ENCODE measurements at places on chromosomes 11 and 22. TPM values are rescaled to one million over a fixed set of nuclear protein-coding genes. Genes with fewer than 3 reads are reported as not detected.

DDIAS gene
- total RNA-seq = 1.3 TPM

GTSE1 gene
- total RNA-seq = 4.8 TPM

APOA1 gene
- 2,058 TPM for total RNA-seq

PIWIL4 gene
- 0.82 TPM for total RNA-seq

NTM gene
- not detected for total RNA-seq

MB gene
- 9.9 TPM for total RNA-seq

TLCD5 gene
- total RNA-seq = 7.8 TPM

Measured in prostate gland (tissue), 2 donors.